ENCODE measurements at places on chromosomes 7 and 10. TPM values are rescaled to one million over a fixed set of nuclear protein-coding genes. Genes with fewer than 3 reads are reported as not detected.

DNA sequence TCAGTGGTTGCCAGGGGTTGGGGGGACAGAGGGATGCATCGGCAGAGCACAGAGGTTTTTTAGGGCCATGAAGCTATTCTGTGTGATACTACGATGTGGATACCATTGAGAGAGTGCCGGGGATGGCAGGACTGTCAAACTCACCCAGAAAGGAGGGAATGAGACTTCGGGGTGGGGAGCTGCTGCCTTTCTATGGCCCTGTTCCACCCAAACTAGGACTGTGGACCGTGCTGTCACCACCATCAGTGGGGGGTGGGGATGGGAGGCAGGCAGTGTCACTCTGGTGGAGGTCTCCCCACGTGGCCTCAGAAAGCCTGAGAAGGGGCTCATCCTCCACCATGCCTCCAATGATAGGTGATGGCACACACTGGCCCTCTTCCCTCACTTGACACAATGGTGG lies 146.2 kb downstream of the PTPN20 start:
- DNase-seq: no peak
- H3K27me3 ChIP-seq: no peaks in the 10 kb centered on the region
- H3K4me3 ChIP-seq: no peak overlapping the region
- peaks cover 3% of the 10 kb centered on the region for H3K4me1 ChIP-seq
- H3K36me3 ChIP-seq: no peaks in the 10 kb centered on the region

DNA sequence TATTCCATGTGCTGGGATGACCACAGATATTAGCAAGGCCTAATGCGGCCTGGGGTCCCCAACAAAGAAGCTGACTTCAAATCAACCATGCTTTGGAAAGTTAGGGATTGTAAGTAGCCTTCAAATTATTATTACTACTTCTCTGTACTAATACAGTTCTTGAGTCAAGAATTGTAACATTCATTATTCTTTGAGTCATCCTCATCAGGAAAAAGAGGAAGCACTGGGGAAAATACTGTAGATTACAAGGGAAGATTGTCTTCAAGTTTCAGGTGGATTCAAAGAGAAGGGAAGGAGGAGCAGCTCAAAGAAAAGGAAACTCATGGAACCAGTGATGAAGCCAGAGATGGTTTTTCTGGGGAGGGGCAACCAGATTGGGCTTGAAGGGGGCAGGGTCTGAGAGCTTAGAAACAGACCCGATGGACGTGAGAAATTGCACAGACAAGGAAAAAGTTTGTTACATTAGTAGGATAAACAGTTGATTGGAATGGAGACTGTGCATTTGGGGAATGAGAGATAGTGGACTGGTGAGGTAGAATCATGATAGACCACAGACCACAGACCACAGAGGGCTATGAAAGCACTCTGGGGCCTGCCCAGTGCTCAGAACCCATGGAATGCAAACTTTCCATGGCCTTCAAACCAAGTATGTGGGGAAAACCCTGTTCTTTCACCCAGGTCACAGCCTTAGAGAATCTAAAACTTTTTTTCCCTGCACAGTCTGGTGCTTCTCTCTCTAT lies 209.9 kb downstream of the ZNF365 start:
- peaks cover 2% of the 10 kb centered on the region for H3K27me3 ChIP-seq
- H3K27ac ChIP-seq: no peak overlapping the region
- DNase-seq: peak; percentile 10
- no peaks in the 10 kb centered on the region for H3K36me3 ChIP-seq
- peaks cover 9% of the 10 kb centered on the region for H3K4me1 ChIP-seq

DNA sequence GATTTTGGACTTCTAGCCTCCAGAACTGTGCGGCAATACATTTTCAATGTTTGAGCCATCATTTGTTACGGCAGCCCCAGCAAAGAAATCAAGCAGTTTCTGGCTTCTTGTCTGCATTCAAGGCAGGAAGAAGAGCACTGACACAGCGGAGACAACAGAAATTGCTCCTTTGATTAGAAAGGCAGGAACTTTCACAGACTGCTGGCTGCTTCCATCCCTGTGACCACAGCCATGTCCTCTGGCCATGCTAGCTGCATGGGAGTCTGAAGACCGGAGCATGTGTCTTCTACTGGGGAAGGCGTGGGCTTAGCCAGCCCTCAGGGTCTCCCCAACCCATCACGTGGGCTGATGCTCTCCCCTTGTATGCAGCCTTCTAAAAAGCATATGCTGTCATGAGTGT lies 19.1 kb downstream of the C10orf71 start:
- no peak overlapping the region for H3K27ac ChIP-seq
- H3K36me3 ChIP-seq: no peaks in the 10 kb centered on the region
- no peak overlapping the region for H3K4me3 ChIP-seq
- no peaks in the 10 kb centered on the region for H3K4me1 ChIP-seq
- no peak for DNase-seq
- no peaks in the 10 kb centered on the region for H3K27me3 ChIP-seq

DNA sequence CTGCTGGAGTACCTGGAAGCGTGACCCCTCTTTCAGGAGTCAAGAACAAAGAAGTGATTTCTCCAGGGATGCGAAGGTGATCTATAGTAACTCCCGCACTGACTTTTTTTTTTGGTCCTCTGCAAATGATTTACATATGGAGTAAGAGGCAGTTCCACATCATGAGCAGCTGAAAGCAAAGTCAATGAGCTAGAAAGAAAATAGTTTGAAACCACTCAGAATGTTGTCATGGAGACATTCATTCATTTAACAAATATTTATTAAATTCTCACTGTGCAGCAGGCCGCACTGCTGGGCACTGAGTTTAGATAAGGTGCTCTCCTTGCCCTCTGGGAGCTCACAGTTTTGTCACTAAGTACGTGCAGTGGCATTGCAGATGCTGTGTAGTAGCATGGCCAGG lies 206.7 kb downstream of the CAMK1D start:
- H3K27ac ChIP-seq: no peak overlapping the region
- H3K4me3 ChIP-seq: no peak overlapping the region
- no peaks in the 10 kb centered on the region for H3K36me3 ChIP-seq

DNA sequence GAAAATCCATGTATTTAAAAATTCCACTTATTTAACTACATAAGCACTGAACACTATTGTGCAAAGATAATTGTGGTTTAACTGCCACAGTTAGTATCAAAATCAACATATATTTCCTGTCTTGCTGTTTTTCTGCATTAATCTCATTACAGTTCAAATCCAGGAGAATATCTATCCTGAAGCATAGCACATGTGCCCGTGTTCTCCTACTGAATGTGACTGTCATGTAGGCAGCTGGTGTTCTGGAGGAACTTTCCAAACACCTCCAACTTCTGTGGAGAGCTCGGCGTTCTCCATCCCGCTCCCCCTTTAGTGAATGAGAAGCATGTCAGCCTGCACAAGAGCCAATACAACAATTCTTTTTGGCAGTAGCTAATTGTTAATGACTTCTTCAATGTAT lies 76.4 kb upstream of the IKZF1 start:
- DNase-seq: no peak
- peaks cover 25% of the 10 kb centered on the region for H3K36me3 ChIP-seq
- peak overlapping the region; percentile 57 for H3K4me3 ChIP-seq
- H3K27me3 ChIP-seq: no peaks in the 10 kb centered on the region
- peak overlapping the region; percentile 94 for H3K27ac ChIP-seq

DNA sequence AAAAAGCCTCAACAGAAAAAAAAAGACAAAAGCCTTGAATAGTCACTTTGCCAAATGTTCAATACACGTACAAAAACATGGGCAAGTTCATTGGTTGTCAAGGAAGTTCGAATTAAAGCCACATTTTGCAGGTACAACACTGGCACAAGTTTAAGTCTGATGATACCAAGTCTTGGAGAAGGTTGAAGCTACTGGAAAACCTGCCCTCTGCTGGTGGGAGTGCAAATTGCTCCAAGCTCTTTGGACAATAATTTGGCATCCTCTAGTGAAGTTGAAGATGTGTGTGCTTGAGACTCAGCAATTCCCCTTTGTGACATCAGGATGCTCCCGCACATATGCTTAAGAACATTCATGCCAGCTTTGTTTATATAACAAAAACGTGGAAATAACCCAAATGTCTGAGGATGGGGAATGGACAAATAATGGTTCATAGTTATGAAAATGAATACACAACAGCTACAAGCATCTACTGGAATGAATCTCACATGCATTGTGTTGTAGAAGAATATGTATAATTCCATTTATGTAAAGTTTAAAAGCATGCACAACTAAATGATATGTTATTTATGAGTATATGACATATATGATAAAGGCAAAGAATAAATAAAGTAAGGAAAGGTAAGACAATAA lies 120.0 kb upstream of the PLPP4 start:
- H3K27ac ChIP-seq: no peak overlapping the region
- H3K4me3 ChIP-seq: no peak overlapping the region
- H3K27me3 ChIP-seq: peaks cover 4% of the 10 kb centered on the region
- no peaks in the 10 kb centered on the region for H3K36me3 ChIP-seq
- no peaks in the 10 kb centered on the region for H3K4me1 ChIP-seq

- H3K4me1 ChIP-seq: no peaks in the 10 kb centered on the region
- peak; percentile 15 for DNase-seq
- no peaks in the 10 kb centered on the region for H3K36me3 ChIP-seq
- H3K4me3 ChIP-seq: no peak overlapping the region
- H3K27ac ChIP-seq: no peak overlapping the region
Measured at GRCh38 chr7:90629297-90629918, 33.3 kb downstream of the CDK14 start.

GRCh38 chr10:77899080-77899477 lies 27.5 kb downstream of the DLG5 start:
- H3K4me3 ChIP-seq: no peak overlapping the region
- H3K36me3 ChIP-seq: no peaks in the 10 kb centered on the region
- no peak overlapping the region for H3K27ac ChIP-seq
- H3K27me3 ChIP-seq: peaks cover 4% of the 10 kb centered on the region
- no peak for DNase-seq

DNA sequence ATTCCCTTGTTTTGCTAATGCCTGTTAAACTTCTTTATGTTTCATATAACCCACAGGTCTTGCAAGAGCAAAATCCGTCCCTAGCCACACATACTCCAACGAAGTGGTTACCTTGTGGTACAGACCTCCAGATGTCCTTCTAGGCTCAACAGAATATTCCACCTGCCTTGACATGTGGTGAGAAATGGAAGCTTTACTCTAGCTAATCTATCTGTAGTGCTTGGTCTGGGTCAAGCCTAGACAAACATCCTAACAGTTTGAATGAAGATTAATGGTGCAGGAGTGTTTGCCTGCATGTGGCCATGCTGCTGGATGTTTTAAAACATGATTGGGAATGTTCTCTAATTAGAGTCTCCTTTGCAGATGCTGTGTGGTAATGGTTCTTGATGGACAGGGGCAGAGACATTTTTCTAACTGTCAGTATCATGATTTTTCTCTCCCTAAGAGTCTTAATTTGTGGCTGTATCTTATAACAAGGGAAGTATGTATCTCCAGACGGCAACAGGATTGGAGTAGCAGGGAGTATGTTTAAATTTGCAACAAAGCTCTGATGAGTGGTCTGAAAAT lies 308.5 kb upstream of the FZD1 start:
- no peaks in the 10 kb centered on the region for H3K4me1 ChIP-seq
- H3K4me3 ChIP-seq: no peak overlapping the region
- DNase-seq: no peak
- H3K36me3 ChIP-seq: no peaks in the 10 kb centered on the region
- H3K27me3 ChIP-seq: no peaks in the 10 kb centered on the region

DNA sequence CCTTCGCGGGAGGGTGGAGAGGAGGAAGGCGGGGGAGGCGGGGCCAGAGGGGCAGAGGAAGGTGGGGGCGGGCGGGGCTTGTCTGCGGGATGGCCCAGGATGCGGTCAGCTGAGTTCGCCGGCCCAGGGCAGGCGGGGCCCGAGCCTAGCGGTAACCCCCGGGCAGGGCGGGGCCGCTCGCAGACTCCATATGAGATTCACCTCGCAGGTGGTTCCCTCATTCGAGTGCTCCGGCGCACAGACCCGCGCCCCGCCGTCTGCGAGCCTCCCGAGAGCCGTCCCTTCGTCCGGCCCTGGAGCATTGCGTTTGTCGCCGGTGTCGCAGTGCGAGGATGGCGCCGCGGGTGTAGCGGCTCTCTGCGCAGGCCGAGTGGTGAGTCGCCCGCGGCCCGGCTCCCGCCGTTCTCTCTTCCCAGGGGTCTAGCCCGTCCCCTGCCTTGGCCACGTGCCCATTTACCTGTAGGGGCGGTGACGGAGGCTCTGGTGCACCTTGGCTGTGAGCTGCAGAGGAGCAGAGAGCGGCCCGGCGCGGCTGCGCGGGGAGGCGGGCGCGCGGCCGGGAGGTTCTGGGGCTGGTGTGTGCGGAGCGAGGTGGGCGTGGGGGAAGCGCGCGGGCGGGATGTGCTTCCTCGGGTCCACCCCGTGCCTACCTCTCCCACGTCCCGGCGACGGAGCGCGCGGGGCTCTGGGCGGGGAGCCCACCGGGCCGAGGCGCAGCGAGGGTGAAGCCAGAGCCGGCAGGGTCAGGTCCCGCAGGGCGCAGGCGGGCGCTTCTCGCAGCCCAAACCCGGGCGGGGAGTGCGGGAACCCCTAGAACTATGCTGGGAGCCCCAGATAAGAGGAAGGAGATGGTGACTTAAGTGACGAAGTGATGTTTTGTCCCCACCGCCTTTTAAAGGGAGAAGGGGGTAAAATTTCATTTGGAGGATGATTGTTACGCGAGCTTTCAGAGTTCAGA lies at the start of gene UPP1:
Gene UPP1 (plus strand): TSS at position 220 of the 958 bp plus-strand sequence. CDS start 5,519 bp downstream, outside the sequence.
- H3K4me3 ChIP-seq: peak within 1 kb of the TSS; percentile 81
- H3K27me3 ChIP-seq: no peaks in the 10 kb centered on the region
- peak within 1 kb of the TSS; percentile 89 for H3K27ac ChIP-seq

- DNase-seq: no peak
- H3K36me3 ChIP-seq: no peaks in the 10 kb centered on the region
- H3K27ac ChIP-seq: no peak overlapping the region
Measured at GRCh38 chr10:71436268-71437125, 39.8 kb downstream of the CDH23 start.

GRCh38 chr7:95974108-95974507 lies 201.8 kb downstream of the DYNC1I1 start:
- no peak overlapping the region for H3K27ac ChIP-seq
- no peak overlapping the region for H3K4me3 ChIP-seq
- H3K27me3 ChIP-seq: no peaks in the 10 kb centered on the region
- no peaks in the 10 kb centered on the region for H3K4me1 ChIP-seq
- H3K36me3 ChIP-seq: no peaks in the 10 kb centered on the region

GRCh38 chr7:100582041-100582579 lies 3.8 kb downstream of the LRCH4 start:
- peaks cover 5% of the 10 kb centered on the region for H3K36me3 ChIP-seq
- H3K4me1 ChIP-seq: peaks cover 20% of the 10 kb centered on the region
- H3K4me3 ChIP-seq: peak overlapping the region; percentile 98
- no peaks in the 10 kb centered on the region for H3K27me3 ChIP-seq
- H3K27ac ChIP-seq: peak overlapping the region; percentile 93
- no peak for DNase-seq

DNA sequence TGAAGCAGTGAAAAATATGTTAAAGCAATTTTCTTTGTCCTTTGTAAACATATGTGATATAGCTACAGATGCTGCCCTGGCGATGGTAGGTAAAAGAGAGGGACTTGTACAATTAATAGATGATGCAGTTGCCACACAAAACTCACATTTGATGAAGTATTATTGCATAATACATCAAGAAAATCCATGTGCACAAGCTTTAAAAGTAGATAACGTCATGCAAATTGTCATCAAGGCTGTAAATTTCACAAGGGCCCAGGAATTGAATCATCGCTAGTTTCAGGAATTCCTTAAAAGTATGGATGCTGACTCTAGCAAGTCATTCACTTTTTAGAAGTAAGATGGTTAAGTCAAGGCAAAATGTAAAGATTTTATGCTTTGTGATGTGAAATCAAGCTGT lies 10.0 kb downstream of the CYP3A5 start:
- H3K4me3 ChIP-seq: no peak overlapping the region
- no peaks in the 10 kb centered on the region for H3K27me3 ChIP-seq
- no peak for DNase-seq
- peaks cover 12% of the 10 kb centered on the region for H3K36me3 ChIP-seq
- peaks cover 28% of the 10 kb centered on the region for H3K4me1 ChIP-seq

DKK1 gene
- total RNA-seq: not detected

OPN4 gene
- not detected for total RNA-seq

TEX47 gene
- total RNA-seq: not detected

ACBD7 gene
- total RNA-seq: 1.6 TPM

FHIP2A gene
- total RNA-seq: 12.6 TPM

CYP3A7 gene
- not detected for total RNA-seq

SEMA3D gene
- not detected for total RNA-seq

Measured in activated CD8-positive, alpha-beta T cell treated with anti-CD3 and anti-CD28 coated beads for 36 hours (primary cell).